ENCODE measurements at places on chromosomes 3 and 15. TPM values are rescaled to one million over a fixed set of nuclear protein-coding genes. Genes with fewer than 3 reads are reported as not detected.

Gene LAMB2
- total RNA-seq = 811 TPM

Gene RTF1
- 47.5 TPM for total RNA-seq

Gene GPD1L
- total RNA-seq = 10.9 TPM

Gene CYP11A1
- not detected for total RNA-seq

Gene SLC38A3
- 3.9 TPM for total RNA-seq

Gene IL5RA
- not detected for total RNA-seq

Gene LINGO1
- total RNA-seq = 2.1 TPM

All from osteocyte (in vitro differentiated cells).